ENCODE measurements at places on chromosomes 5 and 9. TPM values are rescaled to one million over a fixed set of nuclear protein-coding genes. Genes with fewer than 3 reads are reported as not detected.

DNA sequence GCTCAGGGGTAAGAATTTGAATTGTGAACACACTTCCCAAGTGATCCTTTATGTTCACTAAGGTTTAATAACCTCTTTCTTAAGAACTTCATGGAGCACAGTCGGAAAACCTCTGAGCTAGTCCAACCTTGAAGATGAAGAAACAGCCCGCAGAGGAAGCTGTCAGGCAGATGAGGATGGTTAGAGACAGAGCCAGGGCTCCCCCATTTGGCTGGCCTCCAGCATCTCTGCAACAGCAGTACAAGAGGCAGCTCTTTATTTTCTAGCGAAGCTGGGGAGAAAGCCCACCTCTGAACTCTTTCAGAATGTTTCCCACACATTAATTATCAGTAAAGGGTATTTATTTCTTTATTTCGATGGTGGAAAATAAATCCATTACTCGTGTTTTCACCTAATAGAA lies 350.8 kb downstream of the DMRT2 start:
- DNase-seq: peak; percentile 33

Gene CYSRT1
- total RNA-seq: not detected

GRCh38 chr5:156271569-156271968 lies 55.4 kb upstream of the SGCD start:
- DNase-seq: no peak

- DNase-seq: peak; percentile 88
Measured at GRCh38 chr5:78638423-78638822, 10.1 kb downstream of the LHFPL2 start.

DNA sequence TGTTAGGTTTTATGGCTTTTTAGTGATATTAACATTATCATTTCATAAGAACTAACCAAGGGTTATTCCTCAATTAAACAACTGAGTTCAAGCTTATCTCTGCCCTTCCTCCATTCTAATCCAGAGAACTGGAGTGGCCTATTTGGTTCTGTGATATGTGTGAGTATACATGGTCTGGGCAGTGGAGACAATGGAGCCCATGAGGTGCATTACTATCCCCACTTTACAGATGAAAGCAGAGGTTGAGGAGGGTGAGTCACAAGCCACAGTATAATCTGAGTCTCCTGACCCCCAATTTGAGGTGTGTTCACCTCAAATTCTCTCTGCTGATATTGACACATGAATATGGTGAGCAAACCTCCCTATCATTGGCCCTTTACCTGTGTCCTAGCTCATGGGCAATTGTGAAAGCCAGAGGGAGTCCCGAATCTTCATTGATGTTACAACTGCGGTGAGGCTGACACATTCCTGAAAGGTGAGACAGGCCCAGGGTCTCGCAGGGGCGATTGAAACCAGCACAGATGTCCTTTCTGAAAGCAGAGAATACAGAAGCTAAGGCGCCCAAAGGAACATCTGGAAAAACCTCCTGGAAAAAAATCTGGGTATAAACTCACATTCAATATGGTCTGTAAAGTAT lies 217.2 kb downstream of the TARS1 start:
- no peak for DNase-seq

Gene PCDHGA5
- 6.7 TPM for total RNA-seq

Gene PDLIM7
- 124 TPM for total RNA-seq

GRCh38 chr9:100029251-100029650 lies 69.5 kb downstream of the ERP44 start:
- DNase-seq: no peak

DNA sequence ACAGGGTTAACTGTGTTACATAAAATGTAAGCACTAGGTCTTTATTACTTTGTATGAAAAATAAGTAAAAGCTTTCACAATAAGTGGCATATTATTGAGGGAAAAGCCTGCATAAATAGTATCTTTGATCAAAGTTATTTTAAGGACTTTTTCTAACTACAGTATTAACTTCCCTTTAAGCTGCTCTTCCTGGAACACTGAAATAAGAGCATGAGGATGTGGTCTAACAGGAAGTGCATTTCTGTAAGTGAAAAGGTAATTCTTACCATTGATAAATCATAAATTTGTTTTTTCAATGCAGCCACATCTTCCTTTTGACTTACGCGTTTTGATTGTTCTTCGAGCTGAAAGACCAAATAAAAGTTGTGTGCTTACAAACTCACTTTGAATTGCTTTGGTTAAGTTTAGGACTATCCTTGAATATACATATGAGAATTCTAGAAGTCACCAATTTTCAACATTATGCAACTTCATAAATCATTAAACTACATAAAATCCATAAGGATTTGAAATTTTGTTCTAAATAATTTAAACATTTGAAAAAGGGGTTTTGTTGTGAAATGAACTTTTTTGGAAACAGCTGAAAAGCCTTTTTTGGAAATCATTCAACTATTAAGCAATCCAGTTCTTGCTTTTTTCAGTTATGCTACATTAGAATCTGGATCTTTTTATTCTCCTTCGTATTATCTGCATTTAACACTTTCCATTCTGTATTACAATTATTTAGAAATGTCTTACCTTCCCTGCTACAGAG lies 50.6 kb downstream of the RASEF start:
- DNase-seq: no peak

DNA sequence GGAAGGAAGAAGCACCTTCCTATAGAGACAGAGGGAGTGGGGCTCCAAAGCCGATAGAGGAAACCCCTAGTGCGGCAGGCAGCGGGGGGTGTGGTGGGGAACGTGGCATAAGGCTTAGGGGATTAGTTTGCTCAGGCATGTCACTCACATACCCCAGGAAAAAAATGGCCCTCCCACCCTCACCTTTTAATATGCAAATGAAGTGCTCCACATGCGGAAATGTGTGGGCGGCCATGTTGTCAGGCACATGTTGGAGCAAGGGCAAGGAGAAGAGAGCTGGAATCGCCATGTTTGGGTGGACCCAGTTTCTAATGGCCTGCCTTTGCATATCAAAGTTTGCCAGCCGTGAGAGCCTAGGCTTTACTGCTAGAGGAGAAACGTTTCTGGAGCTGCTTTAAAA lies 758.8 kb downstream of the NR2F1-AS1 start:
- DNase-seq: no peak

DNA sequence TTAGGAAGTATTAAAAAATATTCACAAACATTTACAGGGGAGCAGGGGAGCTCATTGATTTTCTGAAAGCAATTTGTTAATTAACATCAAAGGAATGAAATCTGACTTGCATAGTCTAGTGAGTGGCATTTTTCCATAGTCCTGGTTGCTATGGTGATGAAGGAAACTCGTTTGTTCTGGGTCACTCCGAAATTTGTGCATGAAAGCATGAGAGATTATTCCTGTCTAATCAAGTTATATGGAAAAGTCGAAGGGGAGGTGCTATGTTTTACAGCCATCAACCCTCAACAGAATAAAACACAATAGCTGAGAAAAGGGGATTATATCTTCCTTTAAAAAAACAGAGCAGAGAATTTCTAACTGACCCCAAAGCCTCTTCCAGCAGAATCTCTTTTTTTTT lies 1495.7 kb upstream of the WWC1 start:
- DNase-seq: no peak

DNA sequence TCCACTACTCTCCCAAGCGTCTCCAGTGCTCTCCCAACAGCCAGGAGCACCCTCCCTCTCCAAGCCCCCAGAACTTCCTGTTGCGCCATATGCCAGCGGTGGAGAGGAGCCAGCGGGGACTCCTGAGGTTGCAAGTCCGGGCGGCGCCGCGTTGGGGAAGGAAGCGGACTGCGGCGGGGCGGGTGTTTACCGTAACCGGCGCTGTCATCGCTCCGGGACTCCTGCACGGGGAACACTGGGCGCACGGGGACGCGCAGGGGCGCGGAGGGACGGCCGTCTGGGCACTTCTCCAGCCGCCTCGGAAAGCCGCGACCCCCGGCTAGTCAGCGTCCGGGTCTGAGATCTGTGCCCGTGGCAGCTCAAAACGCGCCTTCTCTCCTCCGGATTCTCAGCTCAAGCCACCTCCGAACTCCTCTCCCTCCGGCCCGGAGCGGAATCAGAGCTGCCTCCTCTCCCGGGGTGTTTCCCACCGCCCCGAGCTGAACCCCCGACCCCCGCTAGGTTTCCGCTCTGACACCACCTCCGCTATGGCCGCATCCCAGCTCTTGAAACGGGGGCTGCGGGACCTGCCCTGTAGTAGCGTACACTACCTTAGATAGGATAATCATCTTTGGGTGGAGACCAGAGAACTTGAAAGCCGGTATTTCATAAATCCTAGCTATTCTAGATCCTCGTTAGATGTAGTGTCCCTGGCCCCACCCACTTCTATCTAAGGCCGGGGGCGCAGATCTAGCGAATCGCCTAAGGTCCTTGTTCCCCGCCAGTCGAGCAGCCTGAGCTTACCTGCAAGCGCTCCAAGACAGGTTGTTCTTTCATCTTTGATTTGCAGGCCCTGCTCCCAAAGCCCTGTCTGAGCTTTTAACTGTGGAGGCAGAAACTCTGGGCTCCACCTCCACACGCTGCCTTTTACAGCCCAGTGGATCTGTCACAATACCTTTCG lies at the start of gene TRPM6:
Gene TRPM6, minus strand, starts transcription at position 881 of the 940 bp plus-strand sequence. Its CDS starts 65 bp downstream, at position 816.
- peak; percentile 87 for DNase-seq

All from stomach (tissue), 19 donors.